G401 (cell line): ENCODE measurements at places on chromosomes 3 and 15.

- no peak for DNase-seq
Measured at GRCh38 chr3:112448939-112449338, 50.3 kb downstream of the BTLA start.

DNA sequence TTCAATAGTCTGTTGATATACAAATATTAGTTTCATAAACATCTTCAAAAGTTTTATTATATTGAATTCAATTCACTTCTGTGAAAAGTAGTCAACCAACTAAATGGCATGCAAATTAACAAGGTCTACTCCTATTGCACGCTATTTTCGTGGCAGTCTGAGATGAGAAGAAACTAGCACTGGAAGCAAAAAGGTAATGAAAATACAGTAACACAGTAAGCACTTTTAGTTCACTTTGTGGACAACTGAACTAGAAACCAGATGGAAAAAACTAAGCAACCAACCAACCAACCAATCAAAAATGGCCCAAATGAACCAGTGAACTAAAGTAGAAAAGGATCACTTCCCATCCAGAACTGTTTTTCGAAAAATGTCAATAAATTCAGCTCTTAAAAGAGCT is 55.7 kb upstream of the ACTC1 start:
- DNase-seq = no peak

GRCh38 chr3:29241855-29242254 is 39.0 kb upstream of the RBMS3 start:
- no peak for DNase-seq

GRCh38 chr3:188367678-188368077 is 213.7 kb downstream of the LPP start:
- no peak for DNase-seq

- DNase-seq = no peak
Measured at GRCh38 chr3:147655236-147655635, 246.1 kb downstream of the ZIC1 start.

DNA sequence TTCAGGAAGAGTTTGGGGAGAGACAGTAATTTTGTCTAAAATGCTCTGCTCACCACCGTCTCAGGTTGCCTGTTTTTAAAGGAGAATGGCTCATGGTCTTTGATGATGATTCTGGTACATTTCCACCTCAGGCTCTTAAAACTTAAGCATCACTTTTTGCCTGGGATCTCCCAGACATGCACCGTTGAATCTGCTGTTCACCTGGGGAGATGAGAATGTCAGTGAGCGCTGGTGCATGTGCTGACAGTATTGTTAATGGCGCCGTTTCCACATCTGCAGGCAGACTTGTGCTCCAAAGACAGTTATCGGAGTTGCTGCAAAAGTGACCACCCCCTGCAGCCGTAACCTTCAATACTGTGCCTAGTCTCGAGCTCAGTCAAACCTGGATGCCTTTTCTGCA is 219.0 kb upstream of the TPM1 start:
- no peak for DNase-seq

DNA sequence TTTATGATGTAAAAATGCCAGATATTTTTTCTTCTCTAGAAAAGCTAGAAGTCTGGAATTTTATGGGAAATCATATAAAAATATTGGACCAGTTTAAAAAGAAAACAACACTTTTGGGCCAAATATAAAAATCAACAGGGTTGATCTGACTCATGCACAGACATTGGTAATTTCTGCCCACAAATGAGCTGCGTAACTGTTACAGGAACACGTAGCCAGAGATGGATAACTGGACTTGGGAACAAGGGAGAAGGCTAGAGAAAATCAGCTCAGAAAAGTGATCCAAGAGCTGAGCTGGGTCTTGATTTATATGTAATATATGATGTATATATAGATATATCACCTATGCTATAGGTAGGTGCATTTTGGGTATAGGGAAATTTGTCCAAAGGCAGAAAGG is 36.8 kb upstream of the NAALADL2 start:
- no peak for DNase-seq

- DNase-seq = no peak
Measured at GRCh38 chr3:7977245-7978086, 524.2 kb upstream of the LMCD1 start.

GRCh38 chr3:116413319-116413718 is 32.0 kb downstream of the LSAMP start:
- no peak for DNase-seq

DNA sequence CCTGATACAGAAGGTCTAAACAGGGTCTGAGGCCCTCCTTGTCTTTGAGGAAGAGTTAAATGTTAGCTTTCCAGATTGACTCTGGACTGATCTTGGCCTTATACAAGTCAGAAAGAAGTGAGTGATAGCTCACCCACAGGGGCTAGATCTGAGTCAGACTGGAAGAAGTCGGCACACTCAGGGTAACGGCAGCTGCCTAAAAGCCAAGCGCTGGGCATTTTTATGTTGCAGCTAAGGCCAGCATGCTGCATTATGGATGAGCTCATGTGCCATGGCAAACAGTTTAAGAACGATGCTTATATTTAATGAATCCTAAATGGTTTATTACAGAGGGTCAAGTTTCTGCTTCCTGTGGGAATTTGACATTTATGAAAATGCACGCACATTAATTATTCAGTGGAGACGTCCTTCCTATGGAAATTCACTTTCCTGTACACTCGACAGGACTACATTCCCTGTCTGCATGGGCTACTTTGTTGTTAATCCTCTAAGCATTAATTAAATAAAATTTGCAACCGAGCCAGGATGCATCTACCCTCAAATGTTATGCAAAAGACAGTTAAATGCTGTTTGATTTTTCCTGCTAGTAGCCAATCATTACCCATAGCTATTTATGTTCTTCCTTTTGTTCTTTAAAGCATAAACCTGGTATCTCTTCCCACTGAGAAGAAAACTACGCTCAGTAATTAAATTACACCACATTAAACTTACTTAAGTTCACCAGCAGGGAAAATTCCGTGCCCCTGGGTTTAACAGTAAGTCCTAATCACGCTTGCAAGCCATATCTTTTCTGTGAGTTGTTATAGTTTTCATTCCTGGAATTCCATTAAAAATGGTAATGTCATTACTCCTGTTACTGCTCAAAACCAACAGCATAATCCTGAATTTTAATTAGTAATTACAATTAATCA is 762.7 kb upstream of the CFAP20DC start:
- no peak for DNase-seq

- DNase-seq = no peak
Measured at GRCh38 chr3:157368171-157368570, 68.5 kb upstream of the PTX3 start.

GRCh38 chr3:152380043-152380442 is 111.3 kb downstream of the MBNL1 start:
- no peak for DNase-seq

DNA sequence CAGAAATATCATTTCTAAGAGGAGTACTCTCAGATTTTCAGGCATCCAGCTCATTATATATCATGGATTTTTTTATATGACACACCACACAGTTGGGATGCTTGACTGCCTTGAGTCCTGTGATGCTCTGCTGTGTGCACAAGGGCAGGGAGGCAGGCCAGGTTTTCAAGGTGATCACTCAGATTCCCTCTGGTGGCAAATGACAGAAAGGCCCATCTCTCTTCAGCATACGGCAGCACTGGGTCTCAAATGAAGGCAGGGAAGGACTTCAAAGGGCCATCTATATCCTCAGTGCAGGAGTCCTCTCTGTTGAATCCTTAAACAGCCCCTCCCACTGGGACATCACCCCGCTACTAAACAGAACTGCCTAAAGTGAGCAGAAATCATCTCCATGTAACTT is 54.8 kb upstream of the MYO5C start:
- no peak for DNase-seq

DNA sequence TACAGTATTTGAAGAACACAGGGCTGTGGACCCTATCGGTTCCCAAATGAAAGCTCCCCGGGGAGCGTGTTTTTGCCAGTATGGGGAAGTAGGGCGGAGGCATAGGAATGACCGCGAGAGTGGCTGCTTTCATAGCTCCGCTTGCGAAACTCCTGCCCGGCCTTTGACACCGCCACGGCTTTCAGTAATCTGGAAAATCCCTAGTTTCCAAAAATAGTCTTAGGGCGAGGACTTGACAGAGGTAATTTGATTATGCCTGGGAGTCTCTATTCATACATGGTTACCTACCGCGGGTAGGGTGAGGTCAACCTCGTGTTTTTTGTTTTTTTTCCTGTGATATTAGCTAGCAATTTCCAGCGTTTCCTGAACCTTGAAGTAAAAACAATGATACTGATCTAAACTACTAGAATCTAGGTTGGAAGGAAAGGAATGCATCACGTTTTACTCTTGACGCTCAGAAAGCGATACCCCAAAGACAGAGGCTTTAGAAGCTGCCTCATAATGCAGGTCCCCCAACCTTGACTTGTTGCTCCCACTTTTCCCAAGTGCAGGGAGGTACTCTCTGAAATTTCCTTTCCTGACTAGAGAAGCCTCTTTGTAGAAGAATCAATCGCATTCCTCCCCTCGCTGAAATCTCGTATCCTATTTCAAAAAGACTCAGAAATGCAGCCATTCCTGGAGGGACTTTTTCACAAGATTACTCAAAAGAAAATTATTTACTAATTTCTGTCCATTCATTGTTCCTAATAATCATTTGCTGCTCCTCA is 894 bp upstream of the CCNL1 start:
- peak; percentile 69 for DNase-seq

DNA sequence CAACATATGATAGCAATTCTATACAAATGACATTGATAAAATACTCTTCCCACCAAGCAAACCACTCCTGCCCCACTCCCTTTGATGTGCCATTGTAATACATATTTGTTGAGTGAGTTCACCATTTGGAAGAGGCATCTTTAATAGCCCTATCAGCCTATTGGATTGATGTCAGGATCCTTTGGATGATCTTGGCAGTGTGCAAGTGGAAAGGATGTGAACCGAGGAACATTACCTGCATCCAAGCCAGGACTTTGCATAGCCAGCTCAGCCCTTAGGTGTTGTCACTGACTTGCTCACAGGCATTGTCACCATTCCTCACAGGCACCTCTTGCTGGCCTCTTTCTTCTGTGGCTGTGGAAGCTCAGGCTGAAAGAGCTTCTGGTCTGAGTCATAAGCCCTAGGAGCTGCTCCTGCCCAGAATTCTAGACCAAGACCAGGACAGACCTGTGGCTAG is 16.5 kb upstream of the TIMP4 start:
- DNase-seq = peak; percentile 66

DNA sequence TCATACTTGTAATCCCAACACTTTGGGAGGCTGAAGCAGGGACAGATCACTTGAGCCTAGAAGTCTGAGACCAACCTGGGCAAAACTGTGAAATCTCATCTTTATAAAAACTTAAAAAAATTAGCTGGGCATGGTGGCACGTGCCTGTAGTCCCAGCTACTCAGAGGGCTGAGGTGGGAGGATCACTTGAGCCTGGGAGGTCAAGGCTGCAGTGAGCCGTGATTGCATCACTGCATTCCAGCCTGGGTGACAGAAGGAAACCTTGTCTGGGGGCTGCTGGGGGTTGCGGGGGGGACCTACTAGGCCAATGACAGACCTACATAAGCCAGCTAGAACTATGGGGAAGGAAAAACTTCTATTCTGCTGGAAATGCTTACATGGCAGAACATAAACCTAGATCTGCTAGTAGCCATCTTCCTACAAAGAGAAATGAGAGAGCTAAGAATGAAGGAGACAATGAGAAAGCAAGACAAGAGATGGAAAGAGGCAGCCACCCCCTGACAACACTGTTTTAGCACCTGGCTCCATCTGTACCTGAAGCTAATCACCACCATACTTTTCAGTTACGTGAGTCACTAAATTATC is 23.9 kb downstream of the FOXP1 start:
- no peak for DNase-seq

DNA sequence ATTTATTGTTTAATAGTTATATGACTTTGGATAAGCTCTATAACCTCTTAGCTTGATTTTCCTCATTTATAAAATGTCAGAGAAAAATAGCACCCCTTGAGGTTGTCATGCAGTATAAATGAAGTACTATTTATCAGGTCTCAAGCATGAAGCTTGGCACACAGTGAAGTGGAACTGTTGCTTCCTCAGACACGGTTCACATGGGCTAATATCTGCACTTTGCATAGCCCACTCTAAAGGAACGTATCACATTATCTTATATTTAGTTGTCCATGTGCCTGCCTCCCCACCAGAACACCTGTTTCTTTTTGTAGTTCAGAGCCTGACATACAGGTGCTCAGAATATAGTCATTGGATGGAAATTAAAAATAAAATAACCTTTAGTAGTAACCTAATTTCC is 273.7 kb downstream of the SOX2 start:
- DNase-seq = no peak

- DNase-seq = no peak
Measured at GRCh38 chr3:186381424-186382216, 19.6 kb upstream of the DGKG start.

DNA sequence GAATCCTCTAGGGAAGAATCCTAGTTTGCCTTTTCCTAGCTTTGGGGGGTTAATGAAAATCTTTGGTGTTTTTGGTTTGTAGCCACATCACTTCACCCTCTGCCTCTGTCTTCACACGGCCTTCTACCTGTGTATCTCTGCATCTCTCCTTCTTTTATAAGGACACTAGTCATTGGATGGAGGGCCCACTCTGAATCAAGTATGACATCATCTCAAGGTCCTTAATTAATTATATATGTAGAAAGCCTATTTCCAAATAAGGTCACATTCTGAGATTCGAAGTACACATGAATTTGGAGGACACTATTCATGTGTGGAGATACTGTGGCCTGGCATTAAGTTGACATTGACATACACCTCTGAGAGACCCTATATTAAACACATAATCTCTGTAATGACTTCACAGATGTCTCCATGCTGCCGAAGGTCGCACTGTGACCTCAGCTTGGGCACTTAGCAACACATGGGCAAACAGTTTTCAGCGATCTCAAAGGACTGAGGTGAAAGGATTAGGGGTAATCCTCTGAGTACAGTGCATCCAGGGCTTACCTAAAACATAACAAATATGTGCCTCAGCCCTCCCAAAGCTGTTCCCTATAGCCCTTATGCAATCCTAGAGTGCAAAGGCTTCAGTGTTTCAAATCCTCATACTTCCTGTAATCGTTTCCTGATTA is 446.0 kb downstream of the FGF12 start:
- no peak for DNase-seq

DNA sequence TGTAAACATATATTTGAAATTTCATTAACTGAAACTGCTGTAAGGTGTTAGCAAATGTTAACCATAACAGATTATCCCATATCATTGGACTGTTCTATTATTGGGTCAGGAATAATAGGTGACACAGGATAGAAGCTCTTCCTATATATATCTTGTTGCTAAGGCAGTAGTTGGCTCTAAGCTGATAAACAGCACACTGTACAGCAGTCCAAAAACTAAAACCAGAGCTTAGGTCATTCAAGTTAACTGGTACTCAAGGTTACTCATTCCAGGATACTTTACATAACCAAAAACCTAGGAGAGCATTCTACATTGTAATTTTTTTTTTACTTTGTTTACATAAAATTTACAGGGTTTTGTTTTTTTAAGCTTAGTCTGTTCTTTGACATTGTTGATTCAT is 8.9 kb downstream of the DNAJC19 start:
- DNase-seq = no peak

- no peak for DNase-seq
Measured at GRCh38 chr15:77021088-77021481, 26.2 kb downstream of the PSTPIP1 start.

DNA sequence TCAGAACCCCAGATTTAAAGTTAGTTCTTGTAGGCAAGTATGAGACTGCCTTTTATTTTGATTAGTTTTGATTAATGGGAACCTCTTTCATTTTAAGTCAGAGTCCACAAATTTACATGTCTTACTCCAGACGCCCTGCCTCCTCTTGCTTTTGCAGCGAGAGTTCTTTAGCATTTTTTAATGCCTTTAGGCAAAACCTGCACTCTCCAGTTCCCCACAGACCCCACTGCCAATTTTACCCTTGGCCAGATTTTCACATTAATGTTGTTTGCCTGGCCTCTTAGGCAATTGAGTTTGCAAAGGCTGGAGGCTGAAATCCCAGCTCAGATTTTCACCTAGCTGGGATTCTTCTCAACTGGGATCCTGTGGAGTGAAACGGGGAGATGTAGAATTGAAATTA is 85.8 kb downstream of the GAP43 start:
- no peak for DNase-seq
